ENCODE measurements at places on chromosomes 6 and 20. TPM values are rescaled to one million over a fixed set of nuclear protein-coding genes. Genes with fewer than 3 reads are reported as not detected.

NKX2-4 gene
- total RNA-seq = not detected

ZDHHC14 gene
- 19.1 TPM for total RNA-seq

DNA sequence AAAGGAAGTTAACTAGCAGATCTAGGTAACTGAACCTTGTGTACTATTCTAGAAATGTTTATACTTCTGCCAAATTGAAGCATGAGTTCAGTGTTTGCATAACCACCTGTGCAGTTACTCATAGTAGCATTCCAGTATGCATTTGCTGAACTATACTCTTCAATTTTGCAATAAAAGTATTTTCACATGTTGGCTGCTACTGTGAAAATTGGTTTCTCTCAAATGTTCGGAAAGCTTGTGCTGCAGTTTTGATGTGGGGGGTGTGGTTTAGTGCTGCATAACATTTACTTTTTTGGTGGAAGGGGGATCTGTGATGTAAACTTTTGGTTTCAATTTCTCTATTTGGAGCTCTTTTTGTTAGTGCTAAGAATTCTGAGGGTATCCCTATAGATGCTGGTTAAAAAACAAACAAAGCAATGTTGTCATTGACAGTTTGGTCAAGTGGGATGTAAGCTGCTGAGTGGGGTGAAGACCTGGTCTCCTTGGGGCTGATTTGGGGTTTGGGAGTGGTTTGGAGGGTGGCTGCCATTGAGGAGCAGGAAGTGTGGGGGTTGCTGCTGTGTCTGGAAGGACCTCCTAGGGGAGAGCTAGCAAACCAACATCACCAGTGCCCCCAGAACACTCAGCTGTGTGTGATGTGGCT is 87.8 kb downstream of the CARMIL1 start:
- DNase-seq = no peak

PDYN gene
- total RNA-seq = not detected

DNA sequence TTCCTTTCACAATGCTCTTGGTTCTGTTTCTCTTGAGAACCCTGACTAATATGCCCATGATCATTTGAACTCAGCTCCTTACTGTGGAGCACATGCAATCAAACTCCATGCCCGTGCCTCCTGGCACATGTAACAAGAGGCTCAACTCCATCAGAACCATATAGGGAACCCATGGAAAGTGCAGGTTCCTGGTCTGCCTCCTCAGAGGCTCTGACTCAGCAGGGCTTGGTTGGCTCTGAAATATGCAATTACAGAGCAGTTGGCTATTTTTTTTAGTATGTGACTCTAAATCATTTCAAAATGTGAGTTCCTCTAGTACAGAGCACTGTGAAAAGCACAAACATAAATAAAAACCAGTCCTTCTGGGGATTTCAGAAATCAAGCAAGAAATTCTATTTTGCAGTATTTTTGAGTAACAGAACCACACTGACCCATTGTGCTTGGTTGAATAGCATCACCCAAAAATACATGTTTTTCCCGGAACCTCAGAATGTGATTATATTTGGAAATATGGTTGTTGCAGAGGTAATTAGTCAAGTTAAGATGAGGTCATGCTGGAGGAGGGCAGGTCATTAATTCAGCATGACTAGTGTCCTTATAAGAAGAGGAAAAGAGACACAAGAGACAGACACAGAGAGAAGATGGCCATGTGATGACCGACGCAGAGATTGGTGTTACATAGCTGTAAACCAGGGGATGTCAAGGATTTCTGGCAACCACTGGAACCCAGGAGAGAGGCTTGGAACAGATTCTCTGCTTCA is 13.2 kb upstream of the MAP3K4 start:
- DNase-seq = no peak

EPPIN gene
- not detected for total RNA-seq

- DNase-seq = no peak
These were observed 136.5 kb upstream of the PDE10A start for GRCh38 chr6:165799391-165800153.

DNA sequence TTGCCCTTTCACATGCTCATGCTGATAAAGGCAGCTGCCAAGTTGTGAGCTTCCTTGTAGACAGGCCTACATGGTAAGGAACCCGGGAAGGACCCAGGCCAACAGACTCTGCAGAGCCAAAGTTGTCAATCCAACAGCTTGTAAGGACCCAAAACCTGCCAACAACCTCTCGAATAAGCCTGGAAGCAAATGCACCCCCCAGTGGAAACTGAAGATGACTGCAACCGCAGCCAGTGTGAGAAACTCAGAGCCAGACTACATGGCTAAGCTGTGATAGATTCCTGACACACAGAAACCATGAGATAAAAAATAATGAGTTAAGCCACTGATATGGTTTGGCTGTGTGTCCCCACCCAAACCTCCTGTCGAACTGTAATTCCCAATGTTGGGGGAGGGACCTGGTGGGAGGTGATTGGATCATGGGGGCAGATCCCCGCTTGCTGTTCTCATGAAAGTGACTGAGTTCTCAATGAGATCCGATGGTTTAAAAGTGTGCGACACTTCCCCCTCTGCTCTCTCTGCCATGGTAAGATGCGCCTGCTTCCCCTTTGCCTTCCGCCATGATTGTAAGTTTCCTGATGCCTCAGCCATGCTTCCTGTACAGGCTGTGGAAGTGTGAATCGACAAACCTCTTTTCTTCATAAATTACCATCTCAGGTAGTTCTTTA is 18.8 kb upstream of the CLPSL2 start:
- DNase-seq = no peak

DNA sequence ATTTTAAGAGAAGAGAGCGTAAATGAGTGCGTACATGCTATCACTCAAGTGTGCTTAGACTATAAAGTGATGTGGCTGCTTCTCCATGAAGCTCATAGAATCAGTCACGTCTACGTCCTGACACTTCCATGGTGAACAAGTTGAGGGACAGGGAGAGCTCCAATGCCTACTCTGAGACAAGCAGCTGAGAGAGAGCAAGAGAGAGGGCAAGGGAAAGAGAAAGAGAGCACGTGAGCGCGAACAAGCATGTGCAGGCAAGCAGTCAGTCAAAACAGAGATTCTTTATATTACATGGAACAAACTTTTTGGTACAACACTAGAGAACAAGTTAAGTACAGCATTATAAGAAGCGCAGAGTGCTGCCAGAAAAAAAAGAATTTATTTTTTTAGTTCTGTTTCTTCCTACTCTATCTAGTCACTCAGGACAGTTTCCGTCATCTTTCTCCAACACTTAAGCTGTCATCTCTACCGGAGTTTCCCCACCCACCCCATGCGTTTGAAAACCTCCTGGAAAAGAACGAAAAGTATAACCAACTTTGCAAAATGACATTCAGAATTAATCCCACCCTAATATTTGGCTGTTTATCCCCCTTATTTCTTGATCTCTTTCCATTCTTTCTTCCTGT is 61.8 kb downstream of the EPB41L2 start:
- DNase-seq = no peak

PDE10A gene
- 14.1 TPM for total RNA-seq

Data from sciatic nerve (tissue), 2 donors.